Smooth muscle cell of the brain vasculature (primary cell): ENCODE measurements at places on chromosomes 5 and 9.

DNA sequence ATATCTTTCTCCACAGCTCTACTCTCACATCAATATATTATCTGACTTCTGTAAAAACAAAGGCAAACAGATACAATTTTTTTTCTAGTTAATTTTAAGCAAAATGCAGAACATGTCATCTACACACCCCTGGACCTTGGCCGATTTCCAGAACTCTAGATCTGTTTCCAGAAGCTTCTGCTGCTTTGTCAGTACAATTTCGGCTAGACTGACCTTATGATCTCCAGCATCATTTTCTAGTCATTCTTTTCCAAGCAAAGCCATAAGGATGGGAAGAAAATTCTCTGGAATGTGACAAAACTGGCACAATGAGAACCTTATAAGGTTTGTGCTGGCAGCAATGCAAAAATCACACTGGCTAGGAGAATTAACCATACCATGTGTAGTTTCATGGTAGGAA, 132.8 kb upstream of the MPDZ start:
- no peak for DNase-seq

DNA sequence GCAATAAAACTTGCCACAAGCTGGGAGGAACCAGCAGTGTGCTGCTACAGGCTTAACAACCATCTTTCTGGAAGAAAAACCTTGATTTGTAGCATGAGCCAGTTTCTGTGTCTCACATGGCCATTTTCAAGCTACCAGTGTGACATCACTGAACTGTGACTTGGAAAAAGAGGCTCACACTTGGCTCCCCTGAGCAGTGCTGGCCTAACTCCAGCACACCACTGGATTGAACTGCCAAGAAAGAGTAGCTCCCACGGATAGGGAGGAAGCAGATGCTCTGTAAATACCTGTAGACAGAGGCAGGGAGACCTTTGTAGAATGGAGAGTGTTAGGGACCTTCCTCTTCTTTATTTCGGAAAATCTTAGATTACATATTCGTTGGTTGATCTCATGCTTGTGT, 197.9 kb downstream of the SH3GL2 start:
- no peak for DNase-seq

DNA sequence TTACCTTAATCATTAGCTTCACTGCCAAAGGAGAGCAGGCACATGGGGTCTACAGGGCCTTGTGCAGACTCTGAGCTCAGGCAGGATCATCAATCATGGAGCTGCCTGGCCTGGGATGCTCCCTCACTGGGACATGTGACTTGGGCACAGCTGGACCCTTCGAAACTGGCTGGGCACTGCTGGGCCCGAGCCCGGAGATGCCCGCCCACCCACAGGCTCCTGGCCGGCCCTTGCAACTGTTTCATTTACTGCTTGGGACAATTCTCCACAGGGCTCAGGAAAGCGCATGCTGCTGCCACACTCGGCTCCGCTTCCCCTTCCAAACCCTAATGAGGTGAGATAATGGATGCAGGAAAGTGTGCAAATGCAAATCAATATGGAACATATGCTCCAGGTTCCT, 387.5 kb downstream of the TRIM36 start:
- no peak for DNase-seq

DNA sequence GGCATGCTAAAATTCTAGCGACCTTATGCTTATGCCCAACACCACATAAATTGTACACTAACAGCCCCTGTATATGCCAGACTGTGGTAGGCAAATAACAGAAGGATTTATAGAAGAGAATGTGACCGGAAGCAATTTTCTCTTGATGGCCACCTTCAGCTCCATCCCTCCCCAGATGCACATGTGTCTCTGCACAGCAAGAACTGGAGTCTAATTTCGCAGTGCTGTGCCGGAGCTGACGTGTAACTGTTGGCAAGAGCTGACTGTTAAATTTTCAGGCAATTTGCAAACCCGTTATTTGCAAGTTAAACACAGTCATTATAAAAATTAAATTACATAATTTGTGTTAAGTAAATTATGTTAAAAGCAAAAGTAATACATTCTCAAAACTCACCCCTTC, 48.4 kb downstream of the PCA3 start:
- DNase-seq, result no peak

GRCh38 chr5:179771311-179771895, 22.4 kb upstream of the LTC4S start:
- DNase-seq, result no peak

- DNase-seq, result no peak
These were observed 4.0 kb upstream of the VCAN start for GRCh38 chr5:83467371-83468035.

DNA sequence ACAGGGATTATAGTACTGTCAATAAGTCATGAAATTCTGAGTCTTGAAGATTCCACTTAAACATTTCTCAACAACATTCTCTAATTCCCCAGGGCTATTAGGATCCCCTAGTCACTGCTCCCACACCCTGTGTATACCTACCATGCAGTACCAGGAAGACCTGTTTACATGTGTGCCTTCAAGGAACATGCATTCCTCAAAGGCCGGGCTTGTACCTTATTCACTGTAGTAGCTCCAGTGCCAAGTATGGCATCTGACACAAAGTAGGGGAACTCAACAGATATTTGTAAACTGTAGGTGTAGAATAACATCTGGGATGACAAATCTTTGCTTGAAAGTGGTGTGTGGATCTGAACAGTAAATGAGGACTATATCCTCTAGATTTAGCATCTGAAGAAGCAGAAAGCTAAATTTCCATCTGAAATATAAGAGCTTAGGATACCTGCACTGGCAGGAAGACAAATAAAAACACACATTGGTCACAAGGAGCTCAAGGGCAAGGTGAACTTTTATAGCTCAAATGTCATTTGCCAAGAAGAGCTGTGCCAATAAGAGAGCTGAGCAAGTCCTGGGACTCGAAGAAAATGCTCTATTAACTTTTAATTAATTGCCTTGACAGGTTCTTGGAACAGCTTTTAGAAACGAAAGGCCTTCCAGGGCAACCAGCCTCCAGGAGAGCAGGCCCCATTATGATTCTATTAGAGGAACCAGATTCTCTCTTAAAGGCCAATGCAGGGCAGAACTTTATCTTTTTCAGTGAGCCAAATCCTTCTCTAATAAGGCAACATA, 52.3 kb upstream of the MYOT start:
- DNase-seq, result no peak

- DNase-seq, result no peak
These were observed 4.4 kb upstream of the EXOC3 start for GRCh38 chr5:438481-438981.

DNA sequence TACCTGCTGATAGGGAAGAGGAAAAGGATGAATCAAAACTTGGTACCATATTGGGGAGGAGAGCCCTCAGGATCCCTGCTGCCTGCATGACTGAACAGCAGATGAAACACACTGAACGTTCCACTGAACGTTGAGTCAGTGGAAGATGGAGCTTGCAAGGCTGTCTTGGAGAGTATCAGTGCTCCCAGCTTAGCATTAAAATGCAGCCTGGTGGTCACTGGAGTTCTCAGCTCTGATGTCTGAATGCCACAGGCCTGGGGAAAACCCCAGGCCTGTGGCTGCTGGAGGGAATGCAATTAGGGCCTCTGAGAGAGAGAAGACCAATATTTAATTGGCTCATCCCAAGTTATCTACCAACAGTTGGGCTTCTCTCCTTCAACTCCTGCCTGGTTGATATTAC, 54.5 kb downstream of the PDE4D start:
- no peak for DNase-seq

DNA sequence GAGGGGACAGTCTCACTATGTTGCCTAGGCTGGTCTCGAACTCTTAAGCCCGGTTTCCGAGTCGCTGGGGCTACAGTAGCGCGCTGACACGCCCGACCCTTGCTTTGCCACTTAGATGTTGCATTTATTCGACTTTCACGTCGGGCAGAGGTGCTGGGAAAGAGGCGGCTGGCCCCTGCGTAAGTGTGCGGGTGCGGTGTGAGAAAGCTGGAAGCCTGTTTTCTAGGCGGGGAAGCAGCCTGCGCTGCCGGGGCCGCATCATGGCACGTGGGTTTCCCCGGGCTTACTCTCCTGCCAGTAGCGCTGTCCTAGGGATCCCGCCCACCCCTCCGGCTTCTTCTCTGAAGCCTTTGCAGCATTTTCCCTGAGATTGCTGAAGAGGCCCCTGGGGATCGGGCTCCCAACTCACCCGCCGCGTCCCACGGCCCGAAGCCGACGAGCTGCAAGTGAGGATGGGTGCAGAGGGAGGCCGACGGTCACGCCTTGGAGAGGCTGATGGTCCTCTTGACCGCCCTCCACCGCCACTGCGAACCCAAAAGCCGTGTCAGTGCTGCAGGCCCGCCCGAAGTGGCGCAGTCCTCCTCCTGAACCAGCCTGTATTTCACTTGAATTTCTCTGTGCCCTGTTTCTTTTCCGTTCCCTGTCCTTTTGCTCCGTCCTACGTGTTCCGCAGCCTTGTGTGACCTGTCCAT, 5.8 kb upstream of the TRIM41 start:
- no peak for DNase-seq

- no peak for DNase-seq
These were observed 136.7 kb downstream of the FGF10 start for GRCh38 chr5:44252545-44252944.

DNA sequence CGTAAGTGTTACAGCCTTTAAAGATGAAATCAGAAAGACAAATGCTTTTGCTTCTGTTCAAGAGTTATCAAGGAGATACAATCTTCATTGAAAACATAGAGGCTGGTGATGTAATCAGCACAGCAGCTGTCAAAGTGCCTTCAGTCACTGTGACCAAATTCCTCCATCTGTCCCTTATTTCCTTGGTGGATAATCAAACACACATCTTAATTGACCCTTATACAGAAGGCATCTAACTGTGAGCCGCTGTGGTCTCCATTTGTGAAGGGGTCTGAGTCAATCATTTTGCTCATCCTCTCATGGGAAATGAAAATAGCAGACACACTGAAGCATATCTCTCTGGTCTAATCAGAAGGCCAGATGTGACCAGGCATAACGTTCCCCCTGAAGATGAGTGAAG, 130.1 kb upstream of the TLR4 start:
- DNase-seq, result no peak

GRCh38 chr5:151158287-151158661, 695 bp upstream of the ANXA6 start:
- no peak for DNase-seq

DNA sequence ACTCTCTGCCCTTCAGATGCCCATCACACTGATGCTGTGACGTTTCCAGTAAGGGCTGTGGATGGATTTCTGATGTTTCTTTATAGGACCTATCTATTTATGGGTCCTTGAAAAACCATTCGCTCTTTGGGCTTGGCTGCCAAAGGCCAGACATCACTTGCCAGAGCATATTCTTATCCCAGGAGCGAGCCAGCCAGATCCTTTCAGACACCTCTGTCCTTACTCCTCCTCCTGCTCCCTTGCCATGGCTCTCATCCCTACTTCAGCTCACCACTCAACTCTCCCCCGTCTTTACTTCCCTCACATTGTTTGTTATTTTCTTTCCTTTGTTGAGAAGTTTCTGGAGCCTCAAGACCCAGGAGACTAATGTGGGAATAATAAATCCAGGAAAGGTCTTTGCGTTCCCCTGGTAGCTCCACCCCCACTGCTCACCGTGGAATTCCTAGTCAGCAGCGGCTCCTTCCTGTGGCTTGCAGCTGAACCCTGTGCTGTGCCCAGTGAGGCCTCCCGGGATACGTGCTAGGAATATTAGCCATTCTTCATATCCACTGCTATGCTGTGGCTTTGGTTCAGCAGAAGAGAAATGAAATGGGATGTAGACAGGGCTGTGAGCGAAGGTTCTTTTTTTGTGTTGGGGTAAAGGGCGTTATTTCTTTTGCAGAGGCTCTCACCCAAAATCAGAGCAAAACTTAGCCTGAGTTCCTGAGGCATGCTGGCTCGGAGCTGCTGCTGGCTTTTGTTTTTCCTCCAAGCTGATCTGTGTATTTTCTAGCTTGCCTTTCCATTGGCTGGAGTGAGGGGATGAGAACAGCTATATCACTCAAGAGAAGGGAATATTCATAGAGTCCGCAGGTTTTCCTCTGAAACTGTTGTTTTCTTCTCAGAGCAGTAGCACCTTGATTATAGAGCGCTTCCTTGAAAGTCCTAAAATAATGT, 171.1 kb downstream of the SAXO1 start:
- DNase-seq, result peak; percentile 15

DNA sequence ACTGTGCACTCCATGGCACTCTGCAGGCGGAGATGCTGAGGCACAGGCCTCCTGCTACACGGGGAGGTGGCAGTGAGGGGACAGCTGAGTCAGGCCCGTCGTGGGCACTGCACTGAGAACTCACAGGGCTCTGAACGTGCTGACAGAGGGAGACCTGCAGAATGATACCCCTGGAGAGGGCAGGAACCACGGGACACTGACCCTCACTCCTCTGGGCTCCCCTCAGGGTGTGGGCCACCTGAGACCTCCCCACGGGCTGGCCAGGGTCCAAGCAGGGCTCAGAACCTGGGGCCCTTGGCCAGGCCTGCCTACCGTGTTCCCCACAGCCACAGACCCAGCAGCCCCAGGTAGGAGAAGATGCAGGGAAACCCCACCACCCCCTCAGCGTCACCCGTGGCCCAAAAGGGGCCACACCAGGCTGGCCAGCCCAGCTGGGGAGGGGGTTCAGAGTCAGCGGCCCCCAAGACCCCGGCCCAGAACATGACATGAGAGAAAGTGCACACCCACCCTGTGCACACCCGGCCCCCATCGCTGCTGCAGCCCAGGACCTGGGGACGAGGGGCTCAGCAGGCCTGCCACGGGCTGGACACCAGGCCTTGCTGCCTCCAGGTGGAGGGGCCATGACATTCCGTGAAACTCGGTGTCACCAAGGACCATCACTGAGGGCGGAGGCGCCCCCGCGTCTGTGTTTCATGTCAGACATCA, 30.9 kb downstream of the GLT6D1 start:
- DNase-seq, result no peak

- DNase-seq, result no peak
These were observed 279.7 kb downstream of the EBF1 start for GRCh38 chr5:158819840-158820620.

DNA sequence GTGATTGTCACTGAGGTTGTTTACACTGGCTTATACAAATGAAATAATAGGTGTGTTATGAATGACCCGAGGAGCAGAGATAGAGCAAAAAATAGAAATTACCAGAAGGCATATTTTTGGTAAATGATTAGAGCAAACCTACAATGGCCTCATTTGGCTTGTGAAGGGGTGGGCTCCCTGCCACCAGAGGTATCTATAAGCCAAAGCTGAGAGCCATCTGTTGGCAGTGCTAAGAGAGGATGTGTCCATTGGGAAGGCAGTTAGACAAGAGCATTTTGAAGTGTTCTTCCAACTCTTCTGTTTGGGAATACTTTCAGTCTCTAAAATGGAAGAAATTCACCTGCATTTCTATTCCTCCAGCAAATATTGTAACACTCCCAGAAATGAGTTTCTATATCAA, 10.6 kb downstream of the NIPAL4 start:
- DNase-seq, result no peak

DNA sequence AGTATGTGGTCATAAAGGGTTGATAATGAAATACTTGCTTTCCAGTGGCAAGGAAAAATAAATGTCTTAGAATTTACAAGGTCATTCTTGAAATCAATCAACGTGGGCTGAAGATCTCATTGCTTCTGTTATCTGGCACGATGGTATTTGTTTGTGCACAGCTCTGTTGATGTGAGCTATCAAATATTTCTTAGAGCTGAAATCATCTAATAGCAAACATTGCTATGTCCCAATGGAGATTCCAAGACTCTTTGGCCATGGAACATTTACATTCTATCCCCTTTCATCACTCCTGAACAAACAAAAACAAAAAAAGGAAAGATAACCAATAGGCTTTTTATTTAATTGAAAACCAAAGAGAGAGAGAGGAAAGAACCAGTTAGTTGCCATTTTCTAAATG, 111.5 kb upstream of the CCDC152 start:
- DNase-seq, result no peak
